ENCODE measurements at places on chromosomes 5 and 9.

GRCh38 chr9:123318202-123318601, 37.8 kb upstream of the CRB2 start:
- DNase-seq, result no peak

GRCh38 chr5:131720714-131721113, 76.1 kb downstream of the FNIP1 start:
- DNase-seq, result no peak

DNA sequence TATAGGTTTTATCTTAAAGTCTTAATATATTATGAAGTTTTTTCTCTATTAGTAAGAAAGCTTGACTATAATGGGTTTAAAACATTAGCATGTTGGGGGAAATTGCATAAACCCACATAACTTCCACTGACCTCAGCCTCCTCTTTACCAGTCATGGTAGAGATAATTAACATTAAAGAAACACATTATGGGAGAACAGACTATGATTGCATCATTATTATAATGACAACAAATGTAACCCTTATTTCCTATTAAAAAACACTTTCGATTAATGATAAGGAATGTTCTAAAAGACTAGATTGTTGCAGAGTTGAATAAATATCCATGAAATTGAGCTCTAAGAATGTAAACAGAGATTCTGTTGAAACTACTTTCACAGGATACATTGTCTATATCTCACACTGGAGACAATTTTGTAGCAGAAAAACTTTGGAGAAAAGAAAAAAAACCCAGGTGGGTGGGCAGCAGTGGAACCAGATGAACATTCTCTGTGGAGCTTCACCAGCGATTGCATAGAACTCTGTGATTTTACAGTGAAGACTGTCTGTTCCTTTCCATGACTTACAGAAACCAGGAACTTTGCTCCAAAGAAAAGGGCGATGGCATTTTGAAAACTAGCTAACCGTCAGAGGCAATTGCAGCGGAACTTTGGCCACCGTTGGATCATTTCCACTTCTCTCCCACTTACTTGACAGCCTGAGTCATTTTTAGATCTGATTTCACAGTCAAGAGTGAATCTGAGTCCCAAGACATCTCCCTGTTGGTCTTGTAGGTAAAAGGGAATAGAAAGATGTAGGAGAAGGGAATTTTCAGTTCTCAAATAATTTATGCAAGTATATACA, 21.0 kb upstream of the ERAP2 start:
- no peak for DNase-seq

GRCh38 chr5:2263763-2264162, 381.0 kb upstream of the IRX4 start:
- DNase-seq, result no peak

DNA sequence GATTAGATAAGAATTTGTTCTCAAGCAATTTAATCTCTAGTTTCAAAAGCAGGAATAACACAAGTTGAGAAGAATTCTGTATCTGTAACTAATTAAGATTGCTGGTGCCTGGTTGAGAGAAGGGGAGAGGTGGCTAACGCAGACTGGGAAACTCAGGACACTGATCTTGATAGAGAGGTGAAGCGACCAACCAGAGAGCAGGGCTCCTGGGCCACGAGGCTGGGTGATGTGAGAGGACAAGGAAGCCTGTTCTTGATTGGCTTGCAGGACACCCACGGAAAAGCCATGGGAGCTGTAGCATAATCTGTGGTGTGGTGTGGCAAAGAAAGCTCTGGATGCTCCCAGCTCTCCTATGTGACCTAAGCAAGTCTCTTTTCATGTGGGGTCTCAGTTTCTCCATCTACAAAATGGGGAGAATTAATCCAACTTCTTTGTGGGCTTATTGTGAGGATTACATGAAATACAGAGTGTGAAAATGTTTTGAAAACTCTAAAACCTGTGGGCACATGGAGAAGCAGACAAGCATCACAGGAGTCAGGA, 594.1 kb upstream of the BRINP1 start:
- DNase-seq, result no peak

GRCh38 chr9:117268847-117269446, 145.9 kb downstream of the ASTN2 start:
- no peak for DNase-seq

DNA sequence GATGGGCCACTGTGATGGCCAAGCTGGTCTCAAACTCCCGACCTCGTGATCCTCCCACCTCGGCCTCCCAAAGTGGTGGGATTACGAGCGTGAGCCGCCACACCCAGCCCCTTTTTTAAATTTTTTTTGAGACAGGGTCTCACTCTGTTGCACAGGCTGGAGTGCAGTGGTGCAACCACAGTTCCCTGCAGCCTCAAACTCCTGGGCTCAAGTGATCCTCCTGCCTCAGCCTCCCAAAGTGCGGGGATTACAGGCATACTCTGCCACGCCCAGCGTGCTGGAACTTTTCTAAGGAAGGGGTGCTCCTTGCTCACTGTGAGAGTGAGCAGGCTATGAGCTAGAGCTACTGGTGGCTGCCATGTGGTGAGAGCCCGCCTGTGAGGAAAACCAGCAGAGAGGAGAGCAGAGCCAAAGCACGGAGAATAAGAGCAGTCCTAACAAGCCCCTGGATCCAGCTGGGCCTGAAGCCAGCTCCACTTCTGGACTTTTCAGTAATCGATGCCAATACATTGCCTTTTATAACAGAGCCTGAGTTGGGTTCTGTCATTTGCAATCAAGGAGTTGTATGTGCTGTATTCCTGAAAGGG, 75.5 kb upstream of the UNC5A start:
- no peak for DNase-seq

DNA sequence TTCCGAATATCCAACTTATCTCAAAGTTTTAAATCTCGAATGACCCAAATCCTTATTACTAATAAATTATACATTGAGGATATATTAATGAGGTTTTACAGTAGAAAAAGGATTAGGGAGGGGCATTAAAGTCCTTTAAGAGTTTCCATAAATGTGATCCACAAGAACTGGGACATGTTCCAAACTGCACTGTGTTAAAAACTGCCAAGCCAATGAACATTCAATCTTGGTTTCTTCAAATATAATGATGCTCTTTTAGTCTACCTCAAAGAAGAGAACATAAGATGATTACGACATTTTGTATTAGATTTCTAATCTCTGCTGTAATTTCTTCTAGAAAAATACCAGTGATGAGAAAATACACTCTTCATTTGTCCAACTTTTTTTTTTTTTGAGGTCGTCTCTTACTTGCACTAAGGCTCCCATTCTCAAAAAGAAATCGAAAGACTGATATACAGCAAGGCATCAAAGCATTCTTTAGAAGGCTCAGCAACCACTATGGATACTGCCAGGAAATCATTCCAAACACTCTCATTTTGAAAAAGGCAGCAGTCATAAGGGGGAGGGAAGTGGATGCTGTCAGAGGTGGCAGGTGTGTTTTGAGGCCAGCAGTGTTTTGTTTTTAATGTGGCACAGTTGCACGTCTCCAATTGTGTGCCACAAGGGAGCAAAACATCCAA, 1.7 kb downstream of the PTAR1 start:
- no peak for DNase-seq

- DNase-seq, result no peak
Observed at GRCh38 chr5:135481387-135481786, 29.2 kb upstream of the TIFAB start.

DNA sequence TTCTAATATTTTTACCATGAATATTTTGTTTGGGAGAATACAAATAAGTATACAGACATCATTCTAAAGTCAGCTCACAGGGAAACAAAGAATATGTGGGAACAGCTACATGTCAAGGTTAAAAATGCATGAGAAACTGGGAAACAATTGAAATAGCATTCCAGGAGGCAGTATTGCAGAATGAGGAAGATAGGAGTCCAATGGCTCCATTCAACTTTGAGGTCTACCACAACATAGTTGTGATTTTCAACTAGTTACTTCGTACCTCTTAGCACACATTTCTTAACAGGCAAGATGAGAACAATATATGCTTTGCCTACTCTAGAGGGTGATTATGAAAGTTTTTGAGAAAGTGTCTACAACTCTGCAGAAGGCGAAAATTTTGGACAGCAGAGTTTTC, 35.2 kb upstream of the CAST start:
- no peak for DNase-seq

DNA sequence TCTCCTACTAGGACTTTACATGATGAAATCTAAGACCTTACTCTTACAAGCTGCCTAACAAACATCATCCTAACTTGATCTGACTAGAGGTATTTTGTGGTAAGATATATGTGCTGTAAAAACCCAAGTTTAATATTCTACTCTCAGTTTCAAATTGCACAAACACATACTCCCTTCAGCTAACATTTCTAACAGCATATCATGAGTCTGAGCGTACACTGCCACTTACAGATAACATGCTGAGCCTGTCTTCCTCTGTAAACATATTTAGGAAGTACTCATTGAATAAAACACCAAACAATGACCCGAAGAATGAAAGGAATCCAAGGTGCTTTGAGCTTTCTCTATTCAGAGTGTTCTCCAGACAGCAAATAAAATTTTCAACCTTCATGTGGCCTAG, 7.9 kb upstream of the ESM1 start:
- no peak for DNase-seq

GRCh38 chr9:123669346-123669745, 260.6 kb downstream of the DENND1A start:
- no peak for DNase-seq

GRCh38 chr9:96491079-96491879, 41.3 kb downstream of the HABP4 start:
- no peak for DNase-seq

GRCh38 chr5:146633323-146633764, 117.4 kb upstream of the GPR151 start:
- no peak for DNase-seq

GRCh38 chr5:124960266-124960665, 213.8 kb upstream of the ZNF608 start:
- DNase-seq, result no peak

DNA sequence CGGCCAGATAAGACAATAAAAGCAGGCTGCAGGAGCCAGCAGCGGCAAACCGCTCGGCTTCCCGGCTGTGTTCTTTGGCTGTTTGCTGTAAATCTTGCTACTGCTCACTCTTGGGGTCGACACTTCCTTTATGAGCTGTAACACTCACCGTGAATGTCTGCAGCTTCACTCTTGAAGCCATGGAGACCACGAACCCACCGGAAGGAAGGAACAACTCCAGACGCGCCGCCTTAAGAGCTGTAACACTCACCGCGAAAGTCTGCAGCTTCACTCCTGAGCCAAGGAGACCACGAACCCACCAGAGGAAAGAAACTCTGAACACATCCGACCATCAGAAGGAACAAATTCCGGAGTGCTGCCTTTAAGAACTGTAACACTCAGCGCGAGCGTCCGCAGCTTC, 451.7 kb downstream of the AGTPBP1 start:
- DNase-seq, result peak; percentile 14

DNA sequence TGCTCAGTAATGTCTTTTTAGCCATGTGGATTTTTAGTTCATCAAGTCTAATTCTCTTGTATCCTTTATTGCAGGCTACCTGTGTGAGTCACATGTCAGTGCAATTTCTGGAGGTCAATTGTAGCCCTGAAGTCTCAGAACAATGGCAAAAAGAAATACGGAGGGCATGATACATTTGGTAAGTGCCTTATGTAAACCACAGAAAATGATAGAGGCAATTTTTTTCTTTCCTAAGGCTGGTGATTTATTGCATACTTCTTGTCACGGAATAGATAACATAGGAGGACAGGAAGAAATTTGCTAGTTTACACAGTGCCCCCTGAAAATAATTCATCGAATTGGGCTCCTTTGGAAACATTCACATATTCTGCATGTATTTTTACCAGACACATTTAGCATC, 235.9 kb downstream of the DMRTA1 start:
- DNase-seq, result no peak

GRCh38 chr9:129458155-129458661, 162.7 kb downstream of the C9orf50 start:
- DNase-seq, result peak; percentile 43

- DNase-seq, result no peak
Observed at GRCh38 chr9:8706531-8706930, 907.0 kb upstream of the DMAC1 start.

DNA sequence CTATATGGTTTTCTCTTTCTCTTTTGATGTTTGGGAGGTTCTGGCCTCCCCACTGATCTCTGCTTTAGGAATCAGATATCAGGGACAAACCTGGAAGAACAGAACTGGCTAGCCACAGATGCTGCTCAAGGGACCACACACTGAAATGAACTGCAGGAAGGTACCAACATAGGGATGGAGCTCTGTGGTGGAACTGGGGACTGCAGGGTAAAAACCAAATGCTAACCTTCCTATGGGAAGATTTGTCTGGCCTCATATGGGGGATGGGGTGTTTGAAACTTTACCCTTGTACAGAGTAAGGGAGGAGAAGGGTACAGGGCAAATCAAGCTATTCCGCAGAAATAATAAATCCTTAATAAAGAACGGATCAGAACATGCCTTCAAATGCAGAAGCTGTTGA, 49.4 kb downstream of the ELOVL7 start:
- no peak for DNase-seq

GRCh38 chr9:37963936-37964739, 60.2 kb upstream of the SLC25A51 start:
- DNase-seq, result no peak

- DNase-seq, result no peak
Observed at GRCh38 chr9:93658184-93658925, 82.0 kb downstream of the PHF2 start.

GRCh38 chr9:81566074-81566698, 123.2 kb downstream of the TLE1 start:
- no peak for DNase-seq

DNA sequence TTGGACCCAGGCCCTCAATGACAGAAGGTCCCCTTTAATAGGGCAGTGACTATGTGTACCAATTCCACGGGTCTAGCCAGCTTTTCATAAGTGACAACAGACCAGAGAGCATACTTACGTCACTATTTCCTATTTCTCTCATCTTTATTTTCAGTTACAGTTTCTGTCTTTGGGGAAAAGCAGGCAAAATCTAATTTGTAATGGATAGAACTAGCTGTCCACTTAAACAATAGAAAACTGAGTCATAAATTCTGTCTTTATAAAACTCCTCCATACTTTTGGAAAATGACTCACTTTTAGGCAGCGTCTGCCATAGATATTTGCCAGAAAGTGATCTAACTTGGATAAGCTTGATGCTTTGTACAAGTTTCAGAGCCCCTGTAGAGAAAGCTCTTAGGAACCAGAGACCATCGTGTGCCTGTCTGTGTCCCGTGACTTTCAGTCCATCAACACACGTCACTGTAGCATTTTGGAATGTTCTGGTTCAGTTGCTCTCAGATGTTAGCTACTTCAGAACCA, 101.9 kb downstream of the F2RL2 start:
- no peak for DNase-seq

DNA sequence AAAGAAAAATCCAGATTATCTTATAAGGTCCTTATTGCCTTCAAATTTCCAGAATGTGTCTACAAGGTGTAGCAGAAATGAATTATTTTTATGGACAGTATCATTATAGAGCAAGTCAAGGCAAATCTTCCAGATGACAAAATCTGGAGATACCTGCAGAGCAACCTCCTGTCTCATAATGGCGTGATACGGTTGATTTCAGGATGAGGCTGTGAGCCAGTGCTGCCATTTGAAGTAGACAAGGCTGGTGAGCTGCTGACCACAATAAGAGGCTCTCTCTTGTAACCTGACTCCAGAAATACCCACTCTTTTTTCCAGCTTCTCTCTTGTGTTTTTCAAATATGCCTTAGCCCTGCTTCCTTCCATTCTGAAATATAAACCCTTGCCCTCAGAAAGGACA, 108.2 kb downstream of the HTR1A start:
- no peak for DNase-seq

- DNase-seq, result no peak
Observed at GRCh38 chr5:69462170-69462569, 30.4 kb upstream of the OCLN start.

GRCh38 chr5:16539169-16539666, 73.6 kb upstream of the ZNF622 start:
- no peak for DNase-seq
